ENCODE measurements at places on chromosomes 3 and 15.

DNA sequence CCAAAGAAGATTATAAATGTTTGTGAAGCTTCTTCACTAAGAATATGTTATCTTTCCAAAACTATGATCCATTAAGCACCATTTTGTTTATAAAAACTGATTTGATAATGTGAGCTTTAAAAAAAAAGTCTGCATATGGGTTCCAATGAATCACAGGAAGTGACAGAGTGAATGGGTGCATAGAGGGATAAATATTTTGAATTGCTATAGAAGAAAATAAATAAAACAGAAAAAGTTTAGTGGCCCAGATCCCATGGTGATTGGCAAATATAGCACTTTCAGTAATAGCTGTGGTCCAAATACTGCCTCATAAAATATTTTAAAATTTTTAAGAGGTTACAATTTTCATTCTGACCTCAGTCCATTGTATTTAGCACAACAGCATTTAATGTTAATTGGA is 19.2 kb downstream of the CPA3 start:
- no peak for DNase-seq

DNA sequence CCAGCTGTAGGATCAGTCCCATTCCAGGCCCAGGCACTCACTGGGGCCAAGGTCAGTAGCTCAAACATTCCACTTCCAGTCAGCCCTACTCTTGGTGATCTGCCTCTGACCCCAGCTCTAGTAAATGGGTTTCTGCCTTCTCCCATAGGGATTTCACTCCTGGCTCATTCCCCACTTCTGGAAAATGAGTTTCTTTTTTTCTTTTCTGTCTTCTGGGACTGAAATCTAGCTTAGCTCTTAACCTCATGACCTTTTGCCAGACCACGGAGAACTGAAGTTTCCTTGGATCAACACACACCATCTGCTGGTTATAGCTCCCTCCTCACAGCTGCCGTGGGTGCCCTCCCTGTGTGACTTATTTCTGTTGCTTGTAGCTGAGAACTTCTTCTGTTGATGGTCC is 21.3 kb downstream of the MME start:
- DNase-seq: no peak

GRCh38 chr3:26422415-26422814 is 200.2 kb upstream of the LRRC3B start:
- no peak for DNase-seq

GRCh38 chr15:40121911-40122638 is 13.4 kb upstream of the BMF start:
- DNase-seq: peak; percentile 12

DNA sequence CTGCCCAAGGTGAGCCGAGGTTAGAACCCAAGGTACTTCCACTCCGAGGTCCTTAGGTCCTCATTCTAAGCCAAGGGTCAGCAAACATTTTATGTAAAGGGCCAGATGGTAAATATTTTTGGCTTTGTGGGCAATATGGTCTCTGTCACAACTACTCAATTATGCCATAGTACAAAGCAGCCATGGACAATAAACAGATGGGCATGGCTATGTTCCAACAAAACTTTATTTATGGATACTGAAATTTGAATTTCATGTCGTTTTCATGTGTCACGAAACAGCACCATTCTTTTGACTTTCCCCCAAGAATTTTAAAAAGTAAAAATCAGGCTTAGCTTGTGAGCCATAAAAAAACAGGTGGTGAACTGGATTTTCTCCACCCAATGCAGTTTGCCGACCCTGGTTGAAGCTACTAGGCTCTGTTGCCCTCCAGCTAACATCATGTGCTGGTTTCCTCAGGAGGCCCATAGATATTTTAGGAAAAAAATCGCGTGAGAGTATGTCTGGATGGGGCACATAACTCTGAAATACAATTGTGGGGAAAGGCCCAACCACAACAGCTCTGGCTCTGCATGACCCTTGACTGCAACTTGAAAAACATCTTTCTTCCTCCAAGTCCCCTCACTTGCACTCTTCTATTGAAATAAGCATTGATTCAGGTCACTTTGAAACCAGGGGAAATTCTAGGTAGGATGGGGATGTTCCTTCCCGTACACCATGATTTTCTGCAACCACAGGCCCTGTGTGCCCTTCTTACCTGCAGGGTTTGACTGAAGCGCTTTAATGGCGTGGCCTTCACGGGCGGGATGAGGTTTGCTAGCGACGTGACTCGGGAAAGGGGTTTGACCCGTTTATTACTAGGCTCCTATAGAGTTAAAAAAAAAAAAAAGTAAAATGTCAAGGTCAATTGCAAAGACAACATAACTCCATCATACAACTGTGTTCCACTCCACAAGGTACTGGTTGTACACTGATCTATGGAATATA is 28.5 kb downstream of the ARHGEF3 start:
- DNase-seq: no peak

Measured in stimulated activated CD8-positive, alpha-beta memory T cell treated with anti-CD3 and anti-CD28 coated beads, Interleukin-4, amount 100 ng/mL, for 48 hours (primary cell).